Brain (organoid and tissue), 16 donors: ENCODE measurements at places on chromosomes 1 and 21.

DNA sequence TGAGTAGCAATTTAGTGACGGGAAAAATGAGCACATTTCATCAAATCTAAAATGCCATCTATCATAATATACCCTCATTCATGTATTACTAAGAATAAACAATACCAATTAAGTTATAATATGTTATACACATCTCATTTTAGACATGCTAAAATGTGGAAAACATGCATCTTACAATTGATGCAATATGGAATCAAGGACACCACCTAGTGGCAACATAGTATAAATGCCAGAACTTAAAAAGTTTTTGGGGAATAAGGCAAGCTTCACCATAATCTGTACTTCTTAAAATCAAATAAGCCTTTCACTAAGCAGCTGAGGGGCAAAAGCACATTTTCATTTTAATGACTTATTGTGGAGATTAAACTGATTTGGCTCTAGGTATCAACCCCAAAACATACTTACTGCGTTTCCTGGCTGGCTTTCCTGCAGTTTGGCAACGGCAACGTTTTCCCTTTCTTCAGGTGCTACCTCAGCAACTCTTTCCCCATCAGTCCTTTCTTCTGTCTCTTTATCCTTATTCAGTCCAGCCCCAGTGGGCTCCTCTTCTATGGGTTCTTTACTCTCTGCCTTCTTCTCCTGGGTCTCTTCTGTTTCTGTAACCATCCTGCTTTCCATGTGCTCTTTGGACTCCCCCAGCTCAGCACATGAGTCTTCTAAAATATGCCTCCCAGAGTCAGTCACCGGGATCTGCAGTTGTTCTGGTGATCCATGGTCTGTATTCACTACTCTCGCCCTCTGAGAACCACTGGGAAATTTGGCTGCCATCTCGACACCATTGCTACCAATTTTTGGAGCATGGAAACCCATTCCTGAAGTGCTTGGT lies 11.4 kb downstream of the SDE2 start:
- peak; percentile 69 for DNase-seq

DNA sequence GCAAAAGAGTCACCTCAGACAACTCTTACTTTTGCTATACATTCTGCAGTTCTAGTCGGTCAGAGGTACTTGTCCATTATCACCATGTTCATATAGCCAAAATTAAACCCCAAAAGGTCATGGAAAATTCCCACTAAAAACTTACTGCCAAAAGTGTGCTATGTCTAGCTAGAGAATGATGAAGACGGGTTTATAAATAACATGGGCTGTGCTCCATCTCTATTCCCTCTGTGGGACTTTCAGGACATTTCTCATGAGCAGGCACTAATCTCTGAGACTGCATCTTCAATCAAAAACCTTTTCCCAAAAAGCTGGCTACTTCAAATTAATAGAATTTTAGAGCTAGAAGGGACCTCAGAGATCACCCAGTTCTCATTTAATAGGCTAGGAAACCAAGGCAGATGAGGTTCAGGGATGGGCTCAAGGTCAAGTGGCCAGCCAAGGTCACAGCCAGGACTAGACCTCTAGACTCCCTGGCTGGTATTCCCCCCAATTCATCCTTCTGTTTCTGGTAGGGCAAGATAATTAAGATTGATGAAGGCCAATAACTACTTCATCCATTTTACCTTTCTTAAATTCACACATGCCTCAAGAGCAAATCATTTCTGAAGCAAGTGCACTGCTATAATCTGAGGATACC lies 21.0 kb upstream of the MOB3C start:
- DNase-seq = no peak

- no peak for DNase-seq
These were observed 87.9 kb downstream of the ITPKB start for GRCh38 chr1:226651041-226651731.

- no peak for DNase-seq
These were observed 99.5 kb downstream of the NEGR1 start for GRCh38 chr1:72182859-72183258.

- DNase-seq = no peak
These were observed 88.9 kb downstream of the PGBD5 start for GRCh38 chr1:230337266-230337665.
